Activated CD4-positive, CD25-positive, alpha-beta regulatory T cell (primary cell): ENCODE measurements at places on chromosomes 2 and 18.

DNA sequence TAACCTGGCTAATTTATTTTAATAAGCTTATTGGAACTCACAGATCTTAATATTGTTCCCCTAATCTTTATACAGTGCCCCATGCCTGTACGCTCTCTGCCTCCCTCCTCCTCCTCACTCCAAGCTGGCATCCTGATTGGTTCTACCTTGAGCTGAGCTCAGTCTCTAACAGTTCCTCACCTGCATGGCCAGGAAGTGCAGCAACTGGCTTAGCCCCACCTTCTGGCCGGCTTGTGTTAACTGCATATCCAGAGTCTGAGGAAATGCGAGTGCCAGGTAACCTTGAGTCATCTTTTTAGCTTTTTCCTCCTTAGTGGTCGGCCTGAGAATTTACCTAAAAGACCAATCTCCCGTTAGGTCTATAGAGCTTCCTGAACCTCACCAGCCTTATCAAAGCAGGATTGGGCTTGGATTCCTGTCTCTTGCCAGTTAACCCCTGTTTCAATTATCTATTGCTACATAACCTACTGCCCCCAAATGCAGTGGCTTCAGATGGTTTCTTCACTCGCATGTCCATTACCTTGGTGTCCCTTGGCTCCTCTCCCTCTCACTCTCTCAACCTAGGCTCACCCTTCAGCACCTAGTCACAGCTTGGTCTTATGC, 89.5 kb upstream of the STK39 start:
- peak; percentile 25 for DNase-seq

GRCh38 chr2:146807568-146808168, 1037.2 kb upstream of the ACVR2A start:
- DNase-seq: no peak

DNA sequence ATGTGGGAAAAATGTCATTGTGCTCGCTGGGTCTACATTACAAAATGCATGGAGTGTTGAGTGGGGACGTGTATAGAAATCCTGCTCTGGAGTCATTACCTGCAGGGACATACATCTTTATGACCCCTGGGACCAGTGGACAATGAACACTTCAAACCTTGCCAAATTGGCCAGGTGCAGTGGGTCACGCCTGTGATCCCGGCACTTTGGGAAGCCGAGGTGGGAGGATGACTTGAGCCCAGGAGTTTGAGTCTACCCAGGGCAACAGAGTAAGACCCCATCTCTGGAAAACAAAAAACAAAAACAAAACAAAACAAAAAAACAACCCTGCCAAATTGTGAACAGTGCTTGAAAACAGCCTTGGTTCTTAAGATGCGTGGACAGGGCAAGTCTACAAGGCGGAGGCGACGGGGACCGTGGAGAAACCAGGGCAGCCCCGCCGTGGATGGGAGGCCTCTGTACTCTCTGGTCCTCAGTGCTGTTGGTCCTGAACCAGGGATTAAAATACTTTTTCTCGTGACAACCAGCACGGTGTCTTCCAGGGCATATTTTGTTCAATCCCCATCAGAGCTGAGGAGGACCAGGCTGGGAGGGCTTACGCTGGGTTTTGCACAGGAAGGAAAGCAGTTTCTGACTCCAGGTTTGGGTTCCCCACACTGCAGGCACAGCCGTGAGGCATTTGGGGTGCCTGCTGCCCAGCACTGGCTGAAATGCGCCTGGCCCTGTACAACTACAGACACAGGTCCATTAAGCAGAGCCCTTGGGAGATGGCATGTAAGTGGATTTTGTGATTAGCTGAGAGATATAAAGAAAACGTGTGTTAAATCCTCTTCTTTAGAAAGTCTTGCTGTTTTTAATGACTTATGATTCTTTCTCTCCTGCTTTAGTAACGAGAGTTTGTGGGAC, 13.7 kb downstream of the COLEC11 start:
- DNase-seq: no peak

DNA sequence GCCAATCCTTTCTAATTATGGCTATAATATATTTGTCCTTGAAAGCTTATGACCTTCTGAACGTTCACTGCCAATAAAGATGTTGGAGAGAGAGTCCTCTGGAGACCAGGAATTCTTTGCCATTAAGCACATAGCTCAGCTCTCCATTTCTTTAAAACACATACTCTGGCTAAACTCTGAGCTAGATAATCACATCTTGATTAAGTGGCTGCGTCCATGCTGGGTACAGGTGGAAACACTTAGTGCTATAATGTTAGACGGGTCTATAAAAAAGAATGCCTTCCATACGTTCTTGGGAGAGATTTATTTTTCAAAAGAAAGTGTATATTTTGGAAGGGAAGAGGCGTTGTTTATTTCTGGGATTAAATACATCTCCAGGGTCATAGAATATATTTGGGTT, 314.5 kb downstream of the LPIN1 start:
- DNase-seq: no peak

- DNase-seq: no peak
Measured at GRCh38 chr2:209771474-209772289, at the start of gene UNC80. TSS of gene UNC80 (plus strand) at chr2:209771832. CDS start at chr2:209772073, 241 bp downstream.

DNA sequence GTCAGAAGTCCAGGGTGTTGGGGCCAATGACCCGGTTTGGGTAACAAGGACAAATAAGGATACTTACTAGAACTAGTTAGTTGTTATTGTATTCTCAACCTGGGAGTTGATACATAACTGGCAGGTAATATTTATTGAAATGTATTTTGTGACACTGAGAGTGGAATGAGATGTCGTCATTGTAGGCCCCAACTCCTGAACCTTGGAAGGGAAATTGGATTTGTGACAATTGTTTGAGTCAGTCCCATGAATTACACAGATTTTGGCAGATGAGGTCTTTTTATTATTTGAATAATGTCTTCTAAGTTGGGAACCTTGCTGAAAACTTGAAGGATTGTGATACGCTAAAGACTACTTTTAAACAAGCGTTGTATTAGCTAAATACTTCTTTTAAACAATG, 5.1 kb downstream of the TIMM21 start:
- no peak for DNase-seq

- DNase-seq: no peak
Measured at GRCh38 chr2:137521653-137522619, 442.3 kb upstream of the HNMT start.

- DNase-seq: no peak
Measured at GRCh38 chr2:136253288-136254004, 135.5 kb upstream of the CXCR4 start.

GRCh38 chr18:23958036-23958435, 56.5 kb upstream of the TTC39C start:
- no peak for DNase-seq

- DNase-seq: no peak
Measured at GRCh38 chr18:37252854-37253393, 312.7 kb downstream of the CELF4 start.

DNA sequence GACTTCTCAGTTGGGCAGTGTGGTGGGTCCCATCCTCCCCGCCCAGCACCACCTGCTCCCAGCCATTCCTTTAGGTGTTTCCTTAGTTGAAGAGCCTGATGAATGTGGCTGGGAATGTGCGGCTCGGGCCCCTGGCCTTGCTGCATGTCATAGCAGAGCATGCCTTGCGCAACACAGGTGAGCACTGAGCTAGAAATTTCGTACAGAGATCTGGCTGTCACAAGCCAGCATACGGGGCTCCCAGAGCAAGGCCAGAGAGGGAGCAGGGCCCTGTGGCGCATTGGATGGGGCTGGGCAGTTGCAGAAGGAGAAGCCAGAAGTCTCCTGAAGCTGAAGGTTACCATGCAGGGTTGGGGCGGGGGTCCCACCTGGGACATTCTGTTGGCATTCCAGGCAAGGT, 129.7 kb downstream of the WDSUB1 start:
- DNase-seq: no peak

- no peak for DNase-seq
Measured at GRCh38 chr2:126270587-126270986, 385.4 kb upstream of the GYPC start.

DNA sequence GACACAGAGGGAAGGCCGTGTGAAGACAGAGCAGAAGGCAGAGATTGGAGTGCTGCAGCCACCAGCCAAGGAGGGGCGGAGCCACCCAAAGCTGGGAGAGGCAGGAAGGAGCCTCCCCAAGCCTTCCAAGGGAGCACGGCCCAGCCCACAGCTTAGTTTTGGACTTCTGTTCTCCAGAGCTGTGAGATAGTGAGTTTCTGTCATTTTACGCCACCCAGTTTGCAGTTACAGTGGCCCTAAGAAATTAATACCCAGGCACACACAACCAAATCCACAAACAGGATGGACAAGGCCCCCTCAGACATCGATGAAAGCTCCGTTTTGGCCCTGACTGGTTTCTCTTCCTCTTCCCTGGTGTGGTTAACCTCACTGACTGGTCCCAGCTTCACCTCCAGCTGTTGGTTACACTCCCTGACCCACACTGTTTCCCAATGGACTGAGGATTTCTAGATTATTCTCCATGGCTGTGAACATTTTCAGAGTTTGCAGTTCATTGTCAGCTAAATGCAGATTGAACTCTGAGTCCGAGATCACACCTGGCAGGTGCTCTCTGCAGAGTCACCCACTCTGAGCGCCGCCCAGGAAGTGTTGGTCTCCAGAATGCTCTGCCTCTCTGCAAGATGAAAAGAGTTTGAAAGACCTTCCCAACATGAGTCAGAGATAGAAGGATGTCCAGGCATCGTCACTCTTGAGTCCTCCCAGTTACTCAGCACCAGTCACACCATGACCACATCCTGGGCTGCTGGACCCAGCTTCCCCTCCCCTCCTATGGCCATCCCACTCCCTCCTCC, 100.2 kb downstream of the TWIST2 start:
- no peak for DNase-seq

GRCh38 chr2:39875182-39875913, 96.3 kb upstream of the THUMPD2 start:
- no peak for DNase-seq

- no peak for DNase-seq
Measured at GRCh38 chr2:119545754-119546446, 1.7 kb downstream of the CFAP221 start.

DNA sequence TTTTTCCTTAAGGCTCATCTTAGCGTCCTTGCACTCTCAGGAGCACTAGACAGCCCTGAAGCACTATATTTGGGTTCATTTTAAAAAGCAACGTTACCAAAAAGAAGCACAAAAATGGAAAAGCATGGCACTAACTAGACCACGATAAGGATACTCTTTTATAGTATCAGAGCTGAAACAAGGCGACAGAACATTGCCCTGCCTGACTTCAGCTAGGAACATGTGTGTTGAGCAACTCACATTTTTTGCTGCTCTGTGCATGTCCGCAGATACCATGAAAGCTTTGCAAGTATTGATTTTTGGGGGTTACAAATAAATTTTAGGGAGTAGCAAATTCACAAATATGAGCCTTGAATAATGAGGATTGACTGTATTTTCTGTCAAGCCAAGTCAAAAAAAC, 332.0 kb downstream of the PTPRM start:
- DNase-seq: no peak

- no peak for DNase-seq
Measured at GRCh38 chr2:11535899-11536344, 2.1 kb downstream of the GREB1 start.

DNA sequence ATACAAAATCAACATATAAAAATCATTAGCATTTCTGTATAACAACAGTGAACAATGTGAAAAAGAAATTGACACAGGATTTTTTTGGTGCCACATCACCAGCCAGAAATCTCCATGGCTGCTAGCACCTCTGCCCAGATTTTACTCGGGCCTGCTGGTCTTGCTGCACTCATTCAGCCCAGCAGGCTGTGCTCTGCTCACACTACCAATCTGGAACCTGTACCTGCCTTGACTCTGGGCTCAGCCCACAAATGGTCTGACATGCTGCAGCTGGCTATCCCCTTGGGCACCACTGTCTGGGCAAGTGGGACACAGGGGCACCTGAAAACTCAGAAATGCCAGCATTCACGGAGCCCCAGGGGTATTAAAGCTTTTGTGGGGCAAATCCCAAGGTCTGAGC, 392.5 kb upstream of the NRXN1 start:
- no peak for DNase-seq

DNA sequence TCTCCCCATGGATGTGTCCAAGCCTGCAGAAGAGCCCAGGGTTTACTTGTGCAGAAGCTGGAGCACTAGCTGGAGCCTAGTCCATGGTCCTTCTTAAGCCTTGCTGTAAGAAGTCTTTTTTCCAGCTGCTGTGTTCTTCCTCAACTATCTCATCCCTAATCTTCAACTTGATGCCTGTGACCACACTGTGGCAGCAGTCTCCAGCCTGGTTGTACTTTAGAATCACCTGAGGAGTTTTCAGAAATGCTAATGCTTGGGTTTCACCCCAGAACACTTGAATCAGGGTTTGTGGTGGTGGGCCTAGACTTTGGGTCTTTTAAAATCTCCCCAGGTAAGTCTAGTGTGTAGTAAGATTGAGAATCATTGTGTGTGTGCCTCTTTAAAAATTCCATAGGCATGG, 173.6 kb downstream of the ADCYAP1 start:
- DNase-seq: no peak

GRCh38 chr2:22855761-22856184, 529.2 kb upstream of the KLHL29 start:
- no peak for DNase-seq

DNA sequence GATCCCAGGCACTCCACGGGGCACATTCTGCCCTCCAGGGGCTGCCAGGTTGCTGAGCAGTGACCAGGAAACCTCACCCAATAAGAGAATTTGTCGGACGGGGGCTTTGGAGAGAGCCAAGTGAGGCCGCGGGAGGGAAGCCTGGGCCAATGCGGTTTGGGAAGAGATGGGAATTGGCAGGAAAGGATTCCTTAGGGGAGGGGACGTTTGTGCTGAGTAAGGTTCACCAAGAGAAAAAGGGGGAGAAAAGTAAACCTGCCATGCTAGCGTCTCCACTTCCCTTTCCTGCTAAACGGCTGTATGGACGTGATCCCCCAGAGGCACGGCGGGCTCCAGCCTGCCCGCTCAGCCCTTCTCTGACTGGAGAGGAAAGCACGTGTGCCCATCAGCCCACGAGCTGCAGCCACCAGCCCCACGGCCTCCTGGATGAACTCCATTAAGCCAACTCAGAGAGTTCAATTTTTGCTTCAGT, 194.4 kb upstream of the ID2 start:
- DNase-seq: no peak

GRCh38 chr2:36570416-36570815, 27.6 kb downstream of the FEZ2 start:
- DNase-seq: no peak

GRCh38 chr2:162123806-162124758, 28.0 kb downstream of the GCG start:
- DNase-seq: no peak

GRCh38 chr2:119574864-119575263, 30.6 kb downstream of the CFAP221 start:
- no peak for DNase-seq

- DNase-seq: no peak
Measured at GRCh38 chr2:128789776-128790455, 471.2 kb upstream of the HS6ST1 start.

- no peak for DNase-seq
Measured at GRCh38 chr2:193523662-193524061, 1328.9 kb upstream of the TMEFF2 start.

GRCh38 chr2:204027091-204027490, 90.5 kb downstream of the ICOS start:
- peak; percentile 4 for DNase-seq

- no peak for DNase-seq
Measured at GRCh38 chr2:9206991-9207640, 504 bp downstream of the ASAP2 start.

GRCh38 chr18:3451989-3452749, 2.2 kb downstream of the TGIF1 start:
- DNase-seq: peak; percentile 14
